ENCODE measurements at places on chromosomes 2 and 18. TPM values are rescaled to one million over a fixed set of nuclear protein-coding genes. Genes with fewer than 3 reads are reported as not detected.

TCF7L1 gene
- 4.5 TPM for total RNA-seq

PRSS56 gene
- total RNA-seq = not detected

PRLH gene
- not detected for total RNA-seq

DSC2 gene
- 434 TPM for total RNA-seq

ALKAL2 gene
- 0.44 TPM for total RNA-seq

DNA sequence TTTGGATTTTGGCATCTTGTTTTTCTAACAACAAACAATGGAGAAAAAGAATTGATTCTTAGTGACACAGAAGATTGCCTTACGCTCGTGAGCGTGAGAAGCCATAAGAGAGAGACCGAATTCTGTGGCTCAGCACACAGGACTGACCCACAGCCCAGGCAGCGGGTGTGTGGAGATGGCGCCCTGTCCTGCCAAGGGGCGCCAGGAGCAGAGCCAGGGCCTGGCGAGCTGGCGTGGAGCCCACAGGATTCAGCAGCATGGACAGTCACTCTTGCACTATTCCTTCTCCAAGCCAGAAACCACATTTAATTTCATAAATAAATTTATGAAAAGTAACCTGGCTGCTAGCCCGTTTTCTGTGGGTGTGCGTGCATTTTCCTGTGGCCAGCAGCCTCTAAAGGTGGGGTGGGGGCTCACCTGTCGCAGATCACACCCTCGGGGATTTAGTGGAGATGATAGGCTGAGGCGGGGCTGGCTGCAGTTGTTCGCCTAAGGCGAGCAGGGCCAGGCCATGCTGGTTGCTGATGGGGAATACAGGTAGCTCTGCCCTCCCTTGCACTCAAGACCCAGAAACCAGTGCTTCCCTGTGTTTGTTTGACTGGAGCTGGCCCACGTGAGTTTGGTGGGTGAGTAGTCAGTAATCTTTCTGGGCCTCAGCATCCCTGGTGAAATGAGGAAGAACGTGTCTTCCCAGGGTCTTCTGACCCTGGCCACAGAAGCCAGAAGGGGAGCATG, 46.2 kb downstream of the FAM168B start:
- ATAC-seq = no peak

IL1F10 gene
- not detected for total RNA-seq

All from esophagus mucosa (tissue), 1 donor.